ENCODE measurements at places on chromosomes 1 and 21.
A peak's percentile ranks its signal among the peaks of the same experiment; 100 is the strongest.

DNA sequence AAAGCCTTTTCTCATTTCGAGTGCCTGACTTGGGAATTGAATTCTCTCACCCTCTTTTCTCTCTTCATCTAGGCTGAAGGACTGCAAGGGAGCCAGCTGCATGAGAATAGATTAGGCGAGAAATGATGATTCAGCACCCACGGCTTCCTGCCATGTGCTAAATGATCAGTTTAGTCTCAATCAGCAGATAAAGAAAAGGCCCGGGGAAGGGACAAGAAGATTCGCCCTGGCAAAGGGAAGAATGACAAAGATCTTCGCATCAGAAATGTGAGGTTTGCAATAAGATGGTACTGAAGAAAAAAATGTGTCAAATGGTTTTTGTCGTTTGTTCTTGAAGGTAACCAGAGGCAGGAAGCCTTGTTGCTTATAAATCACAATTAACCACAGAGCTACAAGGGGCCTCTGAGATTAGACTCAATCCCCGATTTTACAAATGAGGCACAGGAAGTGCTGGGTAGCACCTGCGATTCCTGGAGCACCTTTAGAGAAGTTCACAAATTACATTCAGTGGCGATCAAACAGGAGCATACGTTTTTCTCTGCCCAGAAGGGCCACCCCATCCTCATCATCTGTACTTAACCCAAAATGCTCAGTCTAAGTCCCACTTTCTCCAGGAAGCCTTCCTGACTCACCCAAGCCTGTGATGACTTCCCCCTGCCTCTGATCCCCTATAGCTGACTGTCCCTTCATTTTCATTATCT is 183.4 kb downstream of the ZNF281 start:
- DNase-seq = no peak

GRCh38 chr1:100671601-100672000 is 47.9 kb upstream of the VCAM1 start:
- no peak for DNase-seq

- peak; percentile 84 for DNase-seq
Observed at GRCh38 chr1:43978551-43979260, at the start of gene B4GALT2. Gene B4GALT2, plus strand, starts transcription at chr1:43979210. Its CDS starts 1,951 bp downstream, at chr1:43981161.

DNA sequence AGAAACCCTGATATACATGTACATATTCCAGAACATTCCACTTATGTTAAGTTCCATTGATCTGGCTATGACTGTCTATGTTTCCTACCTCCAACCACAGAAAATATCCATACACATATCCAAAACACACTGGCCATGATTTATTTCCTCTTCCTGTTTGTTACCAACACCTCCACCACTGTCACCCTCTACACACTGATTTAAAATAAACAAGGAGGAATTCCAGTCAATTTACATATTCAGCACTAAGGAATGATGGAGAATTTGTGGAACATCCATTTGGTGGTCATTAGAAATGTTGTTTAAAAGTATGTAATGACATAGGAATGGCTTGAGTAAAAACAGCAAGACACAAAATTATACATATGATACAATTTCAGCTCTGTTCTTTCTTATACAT is 5.5 kb upstream of the STX6 start:
- DNase-seq = no peak

DNA sequence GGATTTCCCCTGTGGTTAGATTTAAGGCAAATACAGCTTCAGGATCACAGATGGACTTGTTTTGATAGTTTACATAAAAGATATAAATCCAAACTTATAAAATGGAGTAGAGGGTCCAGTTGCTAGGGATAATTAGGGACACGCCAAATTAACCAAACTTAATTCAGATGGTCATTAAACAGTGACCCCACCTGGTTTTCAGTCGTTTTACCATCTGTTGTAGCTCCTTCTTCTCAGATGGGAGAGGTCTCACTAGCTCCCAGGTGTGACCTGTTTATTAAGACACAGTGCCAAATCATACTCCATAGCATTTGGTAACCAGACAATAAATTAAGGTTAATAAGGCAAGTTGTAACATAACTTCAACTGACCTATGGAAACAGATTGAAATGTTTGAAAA is 8.1 kb upstream of the GADD45A start:
- no peak for DNase-seq

DNA sequence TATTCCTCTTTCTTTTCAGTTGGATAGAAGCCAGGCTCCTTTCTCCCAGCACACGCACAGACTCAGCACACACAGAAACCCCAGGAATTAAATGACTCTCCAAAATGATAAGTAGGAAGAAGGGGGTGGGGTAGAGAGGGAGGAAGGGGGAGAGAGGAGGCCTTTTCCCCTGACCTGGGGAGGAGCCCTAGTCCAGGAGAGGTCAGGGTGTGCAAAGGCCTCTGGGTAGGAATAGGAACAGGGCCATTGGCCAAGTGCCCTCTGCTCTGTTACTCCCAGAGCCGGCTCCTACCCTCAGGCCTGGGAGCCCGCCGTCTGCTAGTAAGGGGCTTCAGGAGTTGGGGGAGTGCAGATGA is 35.6 kb upstream of the PUM1 start:
- peak; percentile 64 for DNase-seq
